ENCODE measurements at places on chromosomes 2 and 18.

DNA sequence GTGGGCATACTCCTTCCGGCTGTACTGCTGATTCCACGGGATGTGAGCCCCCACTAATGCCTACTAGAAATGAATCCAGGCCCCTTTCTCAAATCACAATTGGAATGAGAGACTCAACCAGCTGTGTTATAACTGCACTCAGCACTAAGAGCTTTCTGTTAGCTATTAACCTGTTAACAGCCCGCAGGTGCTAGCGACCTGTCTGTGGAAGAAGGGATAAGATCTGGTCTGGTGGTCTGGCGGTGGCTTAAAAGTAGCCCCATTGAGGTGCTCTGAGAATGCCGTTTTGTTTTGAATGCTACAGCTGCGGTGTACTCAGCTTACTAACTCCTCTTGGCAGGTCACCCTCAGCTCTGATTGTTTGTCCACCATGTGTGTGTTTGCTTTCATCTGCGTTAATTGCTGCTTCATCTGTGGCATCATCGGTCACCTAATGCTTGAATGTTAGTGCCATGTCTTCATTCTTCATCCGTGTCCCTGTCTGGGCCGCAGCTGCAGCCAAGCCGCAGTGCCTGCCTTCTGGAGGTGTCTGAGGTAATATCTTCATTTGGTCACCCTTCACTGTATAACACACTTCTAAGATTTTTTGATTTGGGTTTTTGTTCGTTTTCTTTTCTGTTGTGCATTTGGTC, 16.3 kb downstream of the RAB12 start:
- DNase-seq: no peak

- DNase-seq: no peak
Observed at GRCh38 chr2:151543876-151544275, 134.2 kb downstream of the RIF1 start.

- DNase-seq: no peak
Observed at GRCh38 chr2:71563872-71564271, 110.5 kb downstream of the DYSF start.

- no peak for DNase-seq
Observed at GRCh38 chr18:53946594-53946993, 277.9 kb downstream of the MBD2 start.

DNA sequence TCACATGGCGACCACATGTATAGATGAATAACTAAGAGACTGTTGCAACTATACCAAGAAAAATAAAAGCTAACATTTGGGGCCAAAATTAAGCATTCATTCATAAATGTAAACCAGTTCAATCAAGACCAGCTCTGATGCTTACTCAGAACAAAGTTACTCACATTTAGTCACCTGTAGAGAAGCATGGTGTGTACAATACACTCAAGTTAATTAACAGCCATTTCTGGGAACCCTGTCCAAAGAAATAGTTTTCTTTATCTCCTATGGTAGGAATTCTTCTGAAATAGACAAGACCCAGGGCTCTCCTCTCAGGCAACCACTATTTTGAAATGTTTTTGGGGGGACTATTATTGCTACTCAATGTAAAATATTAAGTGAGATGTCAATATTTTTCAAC, 1.6 kb downstream of the SCN3A start:
- DNase-seq: no peak

- no peak for DNase-seq
Observed at GRCh38 chr2:207617011-207617671, 8.1 kb downstream of the METTL21A start.

GRCh38 chr2:241812730-241813643, 4.0 kb downstream of the NEU4 start:
- DNase-seq: no peak

- DNase-seq: no peak
Observed at GRCh38 chr18:76984193-76985155, 148.1 kb downstream of the MBP start.

DNA sequence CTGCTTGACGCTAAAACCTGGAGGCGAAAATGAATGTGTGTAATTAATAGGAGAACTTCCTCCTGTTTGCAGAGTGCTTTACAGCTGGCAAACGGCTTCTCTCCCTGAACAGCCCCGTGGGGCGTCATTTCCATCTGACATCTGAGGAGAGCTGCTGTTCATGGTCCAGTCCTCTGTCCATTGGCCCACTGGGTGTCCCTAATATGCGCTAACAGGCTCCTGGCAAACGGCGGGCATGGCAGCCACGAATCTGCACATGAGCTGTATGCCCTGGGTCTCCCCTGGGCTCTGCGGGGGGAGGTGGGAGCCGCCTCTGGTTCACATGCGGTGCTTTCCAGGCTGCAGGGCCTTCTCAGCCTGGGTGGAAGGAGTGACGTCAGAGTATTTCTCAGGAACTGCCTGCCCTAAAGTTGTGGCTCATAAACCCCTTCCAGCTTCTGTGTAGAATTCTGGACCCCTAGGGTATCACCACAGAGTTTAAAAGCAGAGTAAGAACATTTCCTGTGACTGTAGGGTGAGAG, 73.2 kb downstream of the LRRFIP1 start:
- peak; percentile 84 for DNase-seq

GRCh38 chr2:14903709-14904374, 271.3 kb downstream of the LRATD1 start:
- no peak for DNase-seq

DNA sequence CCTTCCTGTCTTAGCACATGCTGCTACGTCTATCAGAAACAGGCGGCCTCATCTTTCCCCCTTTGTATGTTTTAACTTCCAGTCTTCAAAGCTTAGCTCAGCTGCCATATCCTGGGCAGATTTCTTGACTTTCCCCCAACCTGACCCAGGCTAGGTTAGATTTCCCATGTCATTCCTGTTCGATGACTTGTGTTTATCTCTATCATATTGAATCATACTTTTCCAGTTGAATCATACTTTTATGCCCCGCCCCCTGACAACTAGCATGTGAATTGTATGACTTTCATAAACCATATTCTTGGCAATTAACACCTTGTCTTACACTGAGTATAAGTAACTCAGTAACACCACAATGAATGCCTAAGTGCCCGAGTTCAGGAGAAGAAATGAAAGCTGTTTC, 128.3 kb downstream of the CYRIA start:
- DNase-seq: no peak

All from CD4-positive, alpha-beta T cell treated with Interferon gamma for 1 hour (primary cell).